Cardiac fibroblast (primary cell): ENCODE measurements at places on chromosomes 2 and 18.

DNA sequence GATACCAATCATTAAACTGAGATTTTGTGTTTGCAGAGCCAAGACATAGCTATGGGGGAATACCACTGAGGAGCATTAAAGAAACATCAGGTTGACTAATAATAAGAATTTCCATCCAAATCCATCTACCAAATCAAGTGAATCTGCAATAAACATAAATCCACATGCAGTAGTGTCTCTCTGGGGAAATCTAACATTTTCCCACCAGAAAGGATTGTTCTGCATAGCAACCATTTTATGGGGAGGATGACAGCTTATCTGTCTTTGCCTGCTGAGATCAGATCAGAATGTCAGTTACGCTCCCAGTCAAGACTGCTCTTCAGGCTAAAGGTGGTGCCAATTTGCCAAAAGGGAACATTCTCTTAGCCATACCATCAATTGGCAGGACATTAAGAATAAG, 1098.9 kb upstream of the CHAC2 start:
- DNase-seq: no peak

DNA sequence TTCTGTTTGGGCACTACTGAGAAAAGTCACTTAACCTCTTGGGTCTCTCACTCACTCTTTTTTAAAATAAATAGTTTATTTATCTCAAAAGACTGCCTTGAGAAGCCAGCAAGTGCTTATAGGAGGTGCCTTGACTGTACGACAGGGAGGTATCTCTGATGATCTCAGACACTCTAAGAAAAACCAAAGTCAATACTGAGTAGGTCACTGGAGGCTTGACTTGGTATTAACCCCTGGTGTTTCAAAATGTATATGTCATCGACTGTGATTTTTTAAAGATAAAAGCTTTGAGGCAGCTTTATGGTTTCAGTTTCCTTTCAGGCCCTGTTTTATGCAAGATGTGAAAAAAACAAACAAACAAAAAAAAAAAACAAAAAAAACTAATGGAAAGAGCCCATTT, 33.7 kb downstream of the MREG start:
- no peak for DNase-seq

DNA sequence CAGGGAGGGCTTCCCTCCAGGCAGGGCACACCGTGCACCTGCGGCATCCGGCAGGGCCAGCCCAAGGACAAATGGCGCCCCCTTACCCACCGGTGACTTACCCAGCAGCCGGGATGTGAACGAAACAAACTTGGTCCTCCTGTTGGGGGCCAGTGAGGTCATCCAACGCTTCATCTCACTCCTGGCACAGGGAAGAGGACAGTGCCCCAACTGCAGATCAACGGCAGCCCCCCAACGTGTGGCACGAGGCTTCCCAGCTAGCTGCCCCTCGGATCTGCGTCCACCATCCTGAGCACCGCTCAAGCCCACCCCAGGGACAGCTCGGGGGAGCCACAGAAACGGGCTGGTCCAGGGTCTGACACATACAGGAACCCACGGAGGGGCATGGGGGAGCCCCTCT, 12.0 kb downstream of the SNORC start:
- DNase-seq: no peak

DNA sequence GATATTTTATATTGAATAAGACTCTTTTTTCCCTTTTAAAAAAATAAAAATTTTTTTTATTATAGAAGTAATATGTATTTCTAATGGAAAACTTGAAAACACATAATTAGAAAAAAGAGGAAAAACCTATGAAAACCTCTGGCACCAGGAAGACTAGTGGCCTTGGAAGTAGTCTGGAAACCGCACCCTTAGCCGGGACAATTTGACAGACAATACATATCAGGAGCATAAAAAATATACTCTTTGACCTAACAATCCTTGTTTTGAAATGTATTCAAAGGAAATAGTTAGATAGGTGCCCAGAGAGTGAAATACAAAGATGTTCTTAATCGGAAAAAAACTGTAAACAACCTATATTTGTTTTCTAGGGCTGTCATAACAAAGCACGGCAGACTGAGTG, 34.9 kb upstream of the FAM117B start:
- no peak for DNase-seq

DNA sequence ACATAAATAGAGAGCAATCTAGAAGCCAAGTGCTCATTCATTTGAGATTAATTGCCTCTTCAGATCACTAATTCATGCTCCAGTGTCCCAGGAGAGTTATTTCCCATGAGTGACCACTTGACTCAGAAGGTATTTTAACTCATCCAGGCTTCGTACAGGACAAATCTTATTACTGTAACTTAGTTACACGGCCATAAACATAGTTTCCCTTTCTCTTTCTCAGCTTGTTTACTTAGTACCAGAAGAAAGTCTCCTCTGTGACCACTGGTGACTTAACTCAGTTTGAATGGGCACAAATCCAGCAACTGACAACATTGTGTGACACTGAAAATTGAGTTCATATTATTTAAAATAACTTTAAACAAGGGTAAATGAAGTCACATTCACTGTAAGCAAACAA, 25.3 kb downstream of the MMADHC start:
- peak; percentile 17 for DNase-seq

DNA sequence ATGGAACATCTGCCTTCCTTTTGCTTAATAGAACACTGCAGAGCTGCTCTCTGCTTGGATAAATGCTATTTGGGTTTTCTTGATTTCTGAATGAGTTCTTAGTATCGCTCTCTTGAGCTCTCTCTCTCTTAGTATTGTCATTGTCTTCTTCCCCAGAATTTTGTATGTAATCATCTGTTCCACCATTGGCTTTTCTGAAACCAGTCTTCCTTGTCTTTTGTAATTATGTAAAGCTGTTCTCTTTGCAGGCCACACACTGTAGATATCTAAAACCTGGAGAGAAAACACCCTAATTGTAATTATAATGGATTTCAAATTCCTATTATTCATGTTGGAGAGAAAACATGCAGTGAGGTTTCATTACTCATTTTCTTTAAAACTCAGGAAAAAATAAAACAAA, 333.1 kb upstream of the CHAC2 start:
- no peak for DNase-seq
